ENCODE measurements at places on chromosomes 11 and 22. TPM values are rescaled to one million over a fixed set of nuclear protein-coding genes. Genes with fewer than 3 reads are reported as not detected.

GRCh38 chr11:1342946-1343345, 33.5 kb upstream of the TOLLIP start:
- DNase-seq: no peak

The WT1 gene
- not detected for total RNA-seq

- no peak for DNase-seq
These were observed at the start of gene IRAG1 for GRCh38 chr11:10693509-10694081. TSS of gene IRAG1 (minus strand) at chr11:10693755. CDS start at chr11:10693602, 153 bp downstream.

DNA sequence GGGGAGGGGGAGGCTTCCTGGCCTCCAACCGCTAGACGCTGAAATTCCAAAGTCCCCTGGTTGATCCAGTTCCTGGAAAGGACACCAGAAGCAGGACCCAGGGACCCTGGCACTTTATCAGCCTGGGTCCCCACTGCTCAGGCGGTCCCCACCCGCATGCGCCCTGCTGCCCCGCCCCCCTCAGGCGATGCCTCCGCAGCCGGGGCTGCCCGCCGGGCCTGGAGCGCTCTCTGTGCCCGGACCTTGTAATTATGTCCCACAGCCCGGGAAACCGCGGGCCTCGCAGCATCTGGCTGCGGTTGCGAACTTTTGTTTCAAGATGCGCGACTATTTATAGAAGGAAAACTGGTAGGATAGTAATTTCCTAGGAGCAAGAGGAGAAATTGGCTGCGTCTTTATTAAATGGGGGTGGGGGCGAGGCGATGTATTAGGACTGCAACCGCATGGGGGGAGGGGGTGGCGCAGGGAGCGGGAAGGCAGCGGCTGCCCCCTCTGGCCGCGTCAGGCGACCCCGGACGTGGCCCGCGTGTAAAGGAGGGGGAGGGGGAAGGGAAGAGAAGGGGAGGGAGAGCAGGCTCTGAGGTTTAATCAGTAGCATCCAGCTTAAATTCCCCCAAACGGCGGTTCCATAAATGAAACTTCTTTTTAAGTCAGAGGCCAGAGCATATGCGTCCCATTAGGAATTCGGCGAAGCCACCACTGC, 6.1 kb downstream of the WNT7B start:
- no peak for DNase-seq

DNA sequence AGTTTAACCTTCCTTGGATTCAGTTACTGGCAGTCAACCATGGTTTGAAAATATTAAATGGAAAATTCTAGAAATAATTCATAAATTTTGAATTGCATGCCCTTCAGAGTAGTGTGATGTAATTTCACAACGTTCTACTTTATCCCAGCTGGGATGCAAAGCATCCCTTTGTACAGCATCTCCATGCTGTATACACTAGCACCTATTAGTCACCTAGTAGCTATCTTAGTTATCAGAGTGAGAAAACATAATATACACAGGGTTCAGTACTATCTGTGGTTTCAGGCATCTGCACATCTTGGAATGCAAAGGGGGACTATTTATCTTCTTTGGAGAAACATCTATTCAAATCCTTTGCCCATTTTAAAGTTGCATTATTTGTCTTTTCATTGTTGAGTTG, 30.8 kb downstream of the CBL start:
- no peak for DNase-seq

DNA sequence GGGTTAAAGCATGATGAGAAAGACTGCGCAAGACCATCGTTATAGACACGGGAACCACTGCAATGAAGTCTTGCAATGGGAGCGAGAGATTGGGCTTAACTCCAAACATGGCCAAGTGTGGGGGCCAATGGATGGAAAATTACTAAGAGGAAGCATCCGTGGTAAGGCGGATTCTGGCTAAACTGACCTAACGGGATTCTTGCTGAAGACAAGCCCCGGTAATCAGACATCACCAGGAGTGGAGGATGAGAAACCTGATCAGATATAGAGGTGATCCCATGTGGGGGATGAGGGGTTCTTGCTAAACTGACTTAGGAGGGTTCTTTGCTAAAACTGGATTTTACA, 5.8 kb upstream of the SYNGR1 start:
- no peak for DNase-seq

The LRP4 gene
- total RNA-seq: not detected

The C22orf42 gene
- total RNA-seq: not detected

DNA sequence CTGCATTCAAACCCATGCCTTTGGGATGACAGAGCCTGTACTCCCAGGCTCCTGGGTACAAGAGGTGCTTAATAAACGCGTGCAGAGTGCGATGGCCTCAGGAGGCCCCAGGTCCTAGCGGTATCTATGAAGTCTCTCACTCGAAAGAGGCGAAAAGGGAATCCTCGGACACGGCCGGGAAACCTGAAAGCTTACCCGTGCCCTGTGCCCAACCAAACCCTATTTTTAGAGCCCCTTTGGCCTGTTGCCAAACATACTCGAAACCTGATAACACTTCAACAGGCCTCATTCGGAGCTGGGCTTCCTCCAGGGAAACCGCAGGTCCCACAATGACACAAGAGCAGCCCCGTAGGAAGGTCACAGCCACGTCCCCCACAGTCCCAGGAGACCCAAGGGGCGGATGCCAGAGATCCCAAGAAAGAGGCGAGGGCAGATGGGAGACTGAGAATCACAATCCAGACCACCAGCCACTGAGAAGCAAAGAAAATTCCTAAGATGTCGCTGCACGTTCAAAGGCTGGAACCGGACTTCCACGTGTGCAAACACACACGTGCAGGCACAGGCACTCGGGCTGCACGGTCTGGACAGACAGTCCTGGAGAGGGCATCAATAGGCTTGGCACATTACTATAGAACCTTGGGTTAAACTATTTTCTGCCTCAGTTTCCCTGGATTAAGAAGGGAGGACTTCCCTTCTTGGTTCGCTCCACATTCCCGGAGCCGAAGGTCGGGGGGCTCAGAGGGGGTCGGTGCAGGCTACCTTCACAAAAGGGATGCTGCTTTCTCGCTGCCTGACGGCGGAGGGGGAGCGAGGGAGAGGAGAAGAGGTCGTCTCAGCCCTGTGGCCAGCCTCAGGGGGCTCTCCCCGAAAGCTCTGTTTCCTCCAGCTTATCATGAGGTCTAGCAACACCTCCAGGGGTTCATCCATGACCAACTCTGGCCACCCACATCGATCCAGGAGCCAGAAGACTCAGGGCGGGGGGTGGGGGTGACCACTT, 8.2 kb downstream of the PDGFB start:
- DNase-seq: no peak

GRCh38 chr11:74646954-74647353, 54.6 kb downstream of the POLD3 start:
- no peak for DNase-seq

DNA sequence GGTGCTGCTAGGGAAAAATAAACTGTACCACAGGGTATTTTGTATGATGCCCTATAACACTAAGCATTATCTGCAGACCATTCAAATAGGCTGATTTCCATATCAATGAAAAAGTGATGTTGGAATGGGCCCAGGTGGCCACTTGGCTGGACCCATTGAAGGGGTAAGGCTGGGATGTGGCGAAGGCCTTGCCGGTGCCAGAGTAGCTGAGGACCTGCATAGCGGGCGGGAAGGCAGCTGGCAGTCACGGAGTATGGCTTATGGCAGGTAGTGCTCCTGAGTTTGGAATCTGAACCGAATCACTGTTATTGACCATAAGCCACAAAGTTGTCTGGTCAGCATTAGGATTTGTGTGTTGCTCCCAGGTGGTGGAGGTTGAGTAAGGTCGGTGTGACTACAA, 131.0 kb downstream of the MICAL2 start:
- DNase-seq: no peak

The SOX10 gene
- not detected for total RNA-seq

GRCh38 chr11:133026952-133027351, 505.3 kb downstream of the OPCML start:
- no peak for DNase-seq

DNA sequence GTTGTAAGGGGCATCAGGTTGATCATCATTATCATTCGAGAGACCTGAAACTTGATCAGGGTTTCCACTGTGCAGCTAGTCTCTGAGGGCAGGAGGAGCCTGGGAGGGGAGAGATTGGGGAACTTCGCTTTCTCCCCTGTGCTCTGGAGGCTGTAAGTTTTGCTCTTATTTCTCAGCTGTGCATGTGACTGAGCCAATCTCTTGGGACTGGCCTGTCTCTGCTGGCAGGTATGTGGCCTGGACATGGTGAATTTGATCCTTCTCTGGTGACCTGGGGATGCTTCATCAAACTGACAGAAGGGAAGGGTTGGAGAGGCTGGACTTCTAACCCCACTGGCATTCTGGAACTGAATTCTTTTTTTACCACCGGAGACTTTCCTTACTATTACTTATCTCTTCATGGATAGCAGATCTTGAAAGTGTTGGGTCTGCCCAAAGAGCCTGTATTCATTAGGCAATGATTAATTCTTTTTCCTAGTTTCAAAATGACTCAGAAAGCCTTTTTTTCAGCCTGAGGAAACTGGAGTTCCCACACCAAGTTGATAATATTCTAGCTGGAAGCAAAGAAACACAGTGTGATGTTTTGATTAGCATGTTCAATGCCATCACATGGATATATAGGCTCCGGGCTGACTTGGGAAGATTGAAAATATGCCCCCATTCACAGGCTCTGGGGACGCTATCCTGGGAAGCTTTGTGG, 36.5 kb downstream of the TSPAN18 start:
- DNase-seq: no peak

DNA sequence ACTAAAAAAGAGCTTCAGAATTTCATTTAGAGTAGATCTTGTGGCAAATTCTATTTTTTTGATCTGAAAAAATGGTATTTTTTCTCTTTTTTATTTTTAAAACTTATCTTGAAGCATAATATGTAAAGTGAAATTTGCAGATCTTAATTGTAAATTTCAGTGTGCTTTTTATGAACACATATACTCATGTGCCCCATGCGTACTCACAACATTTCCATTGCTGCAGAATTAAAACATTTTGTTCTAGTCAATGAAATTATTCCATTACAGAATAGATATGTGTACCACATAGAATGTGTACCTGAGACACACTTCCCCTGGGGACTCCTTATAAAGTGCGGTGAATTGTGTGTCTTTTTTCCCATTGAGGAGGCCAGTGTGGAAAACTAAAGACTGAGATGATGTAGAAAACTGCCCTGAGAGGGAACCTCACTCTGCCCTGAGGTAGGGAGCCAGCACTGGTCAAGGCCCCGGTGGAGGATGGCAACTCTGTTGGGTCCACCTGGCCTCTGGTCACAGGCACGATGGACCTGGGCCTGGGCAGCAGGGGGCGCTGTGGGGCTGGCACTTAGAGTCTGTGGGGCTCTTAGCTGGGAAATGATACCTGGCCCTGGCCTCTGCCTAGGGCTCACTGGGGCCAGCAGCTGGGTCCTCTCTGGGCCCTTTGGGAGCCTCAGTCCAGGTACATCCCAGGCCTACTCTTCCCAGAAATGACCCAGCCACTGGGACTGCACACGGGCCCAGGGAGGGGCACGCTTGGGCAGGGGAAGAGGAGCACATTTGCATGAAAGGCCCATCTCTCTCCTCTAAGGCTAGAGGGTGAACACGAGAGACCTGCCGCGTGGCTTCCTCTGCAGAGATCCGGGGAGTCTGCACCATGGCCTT, 77.9 kb upstream of the TOP3B start:
- peak; percentile 37 for DNase-seq

DNA sequence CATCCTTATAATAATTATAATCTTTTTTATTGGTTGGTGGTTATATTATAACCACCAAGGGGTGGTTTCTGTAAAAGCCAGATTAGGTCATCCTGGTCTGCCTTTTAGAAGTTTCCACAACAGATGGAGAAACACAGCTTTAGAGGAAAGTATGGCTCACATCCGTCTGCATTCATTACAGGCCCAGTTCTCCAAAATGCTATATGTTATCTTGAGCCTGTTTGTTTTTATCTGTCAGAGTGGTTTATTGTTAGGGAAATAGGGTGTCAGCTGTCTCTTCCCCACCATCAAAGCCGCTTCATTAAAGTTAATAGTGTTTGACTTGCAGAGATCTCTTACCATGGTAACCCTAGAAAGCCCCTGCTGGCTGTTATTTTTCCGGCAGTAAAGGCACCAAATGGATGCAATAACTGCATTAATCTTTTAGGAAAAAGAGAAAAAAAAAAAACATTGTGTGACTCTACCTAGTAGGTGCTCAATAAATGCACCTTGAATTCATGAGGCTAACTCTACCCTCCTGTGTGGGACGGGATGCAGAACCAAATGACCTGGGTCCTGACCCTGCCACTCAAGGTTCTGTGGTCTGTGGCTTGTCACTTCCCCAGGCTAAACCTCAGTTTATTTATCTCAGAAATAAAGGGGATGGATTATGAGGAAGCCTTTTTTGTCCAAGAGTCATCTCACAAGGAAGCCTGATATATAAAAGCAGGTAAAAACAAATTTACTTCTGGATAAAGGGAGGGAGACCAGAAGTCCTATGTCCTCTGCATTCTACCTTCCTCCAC, 118.3 kb downstream of the WT1 start:
- no peak for DNase-seq

The UBQLNL gene
- 0.42 TPM for total RNA-seq

The OR2AT4 gene
- not detected for total RNA-seq
